ENCODE measurements at places on chromosomes 6 and 20.

DNA sequence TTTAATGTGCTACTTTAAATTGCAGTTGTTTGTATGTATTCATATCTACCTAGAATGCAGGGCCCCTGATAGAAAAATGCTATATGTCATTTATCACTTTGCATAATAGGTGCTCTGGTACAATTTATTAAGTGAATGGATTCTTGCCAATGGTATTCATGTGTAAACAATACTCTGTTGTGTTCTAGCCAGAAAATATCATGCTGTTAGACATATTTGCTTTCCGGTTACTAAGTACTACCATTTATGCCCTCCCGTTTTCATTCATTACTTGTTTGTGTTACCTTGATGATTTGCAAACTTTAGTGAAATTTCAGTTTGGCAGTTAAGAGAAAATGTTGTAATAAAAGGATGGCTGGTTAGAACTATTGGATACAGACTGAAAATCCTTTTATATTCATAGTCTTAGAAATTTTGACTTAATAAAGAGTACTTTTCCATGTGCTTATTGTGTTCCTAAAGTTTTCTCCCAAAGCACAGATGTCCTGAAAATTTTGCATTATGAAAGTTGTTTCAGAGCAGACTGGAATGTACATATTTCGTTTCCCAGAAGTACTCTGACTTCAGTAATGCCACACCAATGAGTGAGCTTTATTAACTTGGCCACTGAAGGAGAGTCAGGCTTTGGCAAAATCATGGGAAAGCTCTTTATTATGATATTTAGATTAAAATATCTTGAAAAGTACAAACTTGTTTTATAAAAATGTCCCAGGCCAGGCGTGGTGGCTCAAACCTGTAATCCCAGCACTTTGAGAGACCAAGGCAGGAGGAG is 31.5 kb downstream of the RPF2 start:
- peaks cover 29% of the 10 kb centered on the region for H3K36me3 ChIP-seq
- H3K4me1 ChIP-seq: no peaks in the 10 kb centered on the region
- H3K27ac ChIP-seq: no peak overlapping the region
- DNase-seq: no peak
- H3K4me3 ChIP-seq: no peak overlapping the region

DNA sequence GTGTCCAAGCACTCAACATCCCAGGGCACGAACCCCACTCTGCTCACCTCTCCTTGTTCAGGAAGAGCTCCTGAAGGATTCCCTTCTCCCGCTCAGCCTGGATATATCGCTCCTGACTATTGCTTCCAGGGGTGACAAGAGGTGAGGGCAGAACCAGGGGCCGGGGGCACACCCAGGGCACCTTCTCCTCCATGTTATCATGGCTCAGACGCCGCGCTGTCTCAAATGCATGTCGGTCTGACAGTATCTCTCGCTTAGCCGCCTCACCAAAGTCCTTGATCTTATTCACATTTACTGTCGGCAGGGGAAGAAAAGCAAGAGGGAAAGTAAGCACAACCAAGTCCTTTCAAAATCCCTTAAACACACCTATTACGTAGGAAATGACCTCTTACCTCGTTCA is 13.1 kb downstream of the PPP1R10 start:
- no peaks in the 10 kb centered on the region for H3K27me3 ChIP-seq
- no peak for DNase-seq
- H3K27ac ChIP-seq: no peak overlapping the region
- no peaks in the 10 kb centered on the region for H3K4me1 ChIP-seq

- H3K36me3 ChIP-seq: peaks cover 7% of the 10 kb centered on the region
- H3K4me1 ChIP-seq: peaks cover 87% of the 10 kb centered on the region
These were observed 13.1 kb downstream of the VSTM2L start for GRCh38 chr20:37915800-37916570.

DNA sequence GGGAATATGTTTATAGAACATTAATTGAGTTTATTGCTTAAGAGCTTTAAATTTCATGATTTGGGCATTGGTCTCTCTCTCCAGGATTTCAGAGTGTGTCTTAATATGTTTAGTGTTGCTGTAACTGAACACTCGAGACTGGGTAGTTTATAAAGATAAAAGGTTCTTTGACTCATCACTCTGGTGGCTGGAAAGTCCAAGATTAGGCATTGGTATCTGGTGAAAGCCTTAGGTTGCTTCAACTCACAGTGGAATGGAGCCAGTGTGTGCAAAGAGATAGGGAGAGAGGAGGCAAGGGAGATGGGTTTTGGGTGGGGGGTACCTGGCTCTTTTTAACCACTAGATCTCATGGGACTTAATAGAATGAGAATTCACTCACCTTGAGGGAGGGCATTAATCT is 35.6 kb upstream of the DTNBP1 start:
- no peaks in the 10 kb centered on the region for H3K36me3 ChIP-seq
- no peak overlapping the region for H3K27ac ChIP-seq
- H3K4me3 ChIP-seq: no peak overlapping the region
- H3K27me3 ChIP-seq: no peaks in the 10 kb centered on the region
- H3K4me1 ChIP-seq: no peaks in the 10 kb centered on the region
- DNase-seq: no peak

DNA sequence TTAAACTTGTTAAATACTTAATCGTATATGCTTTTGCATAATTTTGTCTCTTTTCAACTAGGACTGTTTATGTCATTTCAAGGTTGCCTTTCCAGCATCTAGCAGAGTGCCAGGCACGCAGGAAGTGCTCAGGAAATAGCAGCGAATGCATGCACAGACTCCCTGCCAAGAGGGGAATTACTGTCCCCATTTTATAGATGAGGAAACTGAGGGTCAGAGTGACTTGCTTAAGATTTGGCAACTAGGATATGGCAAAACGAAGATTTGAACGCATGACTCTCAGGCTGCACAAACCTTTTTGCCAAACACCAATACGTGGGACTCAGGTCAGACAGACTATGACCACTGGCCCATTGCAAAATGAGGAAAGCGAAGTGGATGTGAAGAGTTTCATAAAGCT is 22.5 kb downstream of the EYA2 start:
- no peaks in the 10 kb centered on the region for H3K27me3 ChIP-seq
- H3K36me3 ChIP-seq: no peaks in the 10 kb centered on the region
- no peak overlapping the region for H3K27ac ChIP-seq

- H3K36me3 ChIP-seq: no peaks in the 10 kb centered on the region
- no peak overlapping the region for H3K27ac ChIP-seq
- DNase-seq: no peak
- no peak overlapping the region for H3K4me3 ChIP-seq
- H3K27me3 ChIP-seq: no peaks in the 10 kb centered on the region
These were observed 7.9 kb upstream of the FAM210B start for GRCh38 chr20:56350842-56351241.

DNA sequence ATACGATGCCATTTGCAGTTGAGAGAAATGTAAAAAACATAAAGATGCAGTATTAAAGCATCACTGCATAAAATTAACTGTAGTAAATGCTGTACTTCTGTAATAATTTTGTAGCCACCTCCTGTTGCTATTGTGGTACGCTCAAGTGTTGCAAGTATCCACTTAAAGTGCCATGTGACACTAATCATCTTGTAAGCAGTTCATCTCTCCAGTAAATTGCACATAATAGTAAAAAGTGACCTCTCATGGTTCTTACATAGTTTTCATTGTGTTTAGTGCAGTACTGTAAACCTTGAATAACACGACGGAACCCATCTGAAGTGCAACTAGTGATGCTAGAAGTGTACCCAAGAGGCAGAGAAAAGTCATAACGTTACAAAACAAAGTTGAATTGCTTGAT is 190.1 kb upstream of the VGLL2 start:
- H3K4me1 ChIP-seq: no peaks in the 10 kb centered on the region
- no peaks in the 10 kb centered on the region for H3K36me3 ChIP-seq
- H3K4me3 ChIP-seq: no peak overlapping the region
- no peak for DNase-seq
- H3K27me3 ChIP-seq: no peaks in the 10 kb centered on the region

GRCh38 chr20:5770231-5770986 is 20.2 kb downstream of the SHLD1 start:
- DNase-seq: no peak
- no peak overlapping the region for H3K27ac ChIP-seq
- no peaks in the 10 kb centered on the region for H3K4me1 ChIP-seq
- no peak overlapping the region for H3K4me3 ChIP-seq
- no peaks in the 10 kb centered on the region for H3K27me3 ChIP-seq

Measured in spinal cord (tissue), 10 donors.